ENCODE measurements at places on chromosomes 1 and 21.

DNA sequence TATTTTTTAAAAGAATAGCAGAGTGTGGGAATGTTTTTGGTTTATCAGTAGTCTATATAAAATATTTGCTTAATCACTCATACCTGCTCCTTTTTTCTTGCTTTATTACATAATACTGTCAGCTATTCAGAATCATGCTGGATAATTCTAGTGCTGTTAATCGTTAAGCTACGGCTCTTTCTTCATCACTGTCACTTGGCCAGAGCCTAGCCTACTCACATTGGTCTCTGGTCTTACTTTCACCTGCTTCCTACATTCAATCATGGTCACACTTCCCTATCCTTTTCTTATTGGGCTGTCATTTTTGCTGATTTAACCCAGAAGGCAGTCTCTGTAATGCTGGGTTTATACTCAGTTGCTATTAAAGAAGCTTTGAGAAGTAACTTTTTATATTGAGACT is 2.5 kb downstream of the KLHL20 start:
- peak; percentile 72 for DNase-seq

DNA sequence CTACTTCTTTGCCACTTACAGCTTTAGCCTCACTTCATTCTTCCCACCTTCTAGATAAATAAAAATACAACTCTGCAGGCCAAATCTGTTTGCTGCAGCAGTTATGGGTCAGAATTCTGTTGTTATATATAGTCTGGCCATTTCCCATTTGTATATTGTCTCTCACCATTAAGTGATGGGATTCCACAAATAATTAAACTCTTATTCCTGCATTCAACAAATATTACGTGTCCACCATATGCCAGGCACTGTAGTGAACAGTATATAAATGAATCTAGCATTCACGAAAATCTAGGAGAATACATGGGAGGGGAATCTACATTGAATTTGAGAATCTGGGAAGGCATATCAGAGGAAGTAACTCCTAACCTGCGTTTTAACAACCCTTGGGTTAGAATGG is 5.7 kb upstream of the GLRX2 start:
- no peak for DNase-seq

- no peak for DNase-seq
Observed at GRCh38 chr1:154938604-154939399, 2.3 kb upstream of the PMVK start.

- DNase-seq: no peak
Observed at GRCh38 chr1:2876846-2877245, 75.4 kb upstream of the TTC34 start.

DNA sequence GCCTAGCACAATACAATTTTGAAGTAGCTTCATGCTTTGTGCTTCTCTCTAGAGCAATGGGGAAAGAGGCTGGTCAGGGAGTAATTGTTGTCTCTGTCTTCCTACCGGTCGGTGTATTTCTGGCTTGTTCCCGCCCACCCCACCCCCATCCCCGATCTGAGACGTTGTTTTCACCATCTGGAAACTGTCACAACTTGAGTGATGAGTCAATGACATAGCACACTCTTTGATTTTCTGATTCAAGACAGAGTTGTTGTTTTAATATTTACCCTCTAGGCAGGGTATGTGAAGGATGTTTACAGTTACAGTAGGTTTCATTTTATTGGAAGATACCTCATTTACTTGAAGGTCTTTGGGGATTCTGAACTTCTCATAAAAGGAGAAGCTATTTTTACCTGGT is 7.0 kb downstream of the IL12RB2 start:
- no peak for DNase-seq

- no peak for DNase-seq
Observed at GRCh38 chr1:209597499-209597898, 14.0 kb downstream of the CAMK1G start.

DNA sequence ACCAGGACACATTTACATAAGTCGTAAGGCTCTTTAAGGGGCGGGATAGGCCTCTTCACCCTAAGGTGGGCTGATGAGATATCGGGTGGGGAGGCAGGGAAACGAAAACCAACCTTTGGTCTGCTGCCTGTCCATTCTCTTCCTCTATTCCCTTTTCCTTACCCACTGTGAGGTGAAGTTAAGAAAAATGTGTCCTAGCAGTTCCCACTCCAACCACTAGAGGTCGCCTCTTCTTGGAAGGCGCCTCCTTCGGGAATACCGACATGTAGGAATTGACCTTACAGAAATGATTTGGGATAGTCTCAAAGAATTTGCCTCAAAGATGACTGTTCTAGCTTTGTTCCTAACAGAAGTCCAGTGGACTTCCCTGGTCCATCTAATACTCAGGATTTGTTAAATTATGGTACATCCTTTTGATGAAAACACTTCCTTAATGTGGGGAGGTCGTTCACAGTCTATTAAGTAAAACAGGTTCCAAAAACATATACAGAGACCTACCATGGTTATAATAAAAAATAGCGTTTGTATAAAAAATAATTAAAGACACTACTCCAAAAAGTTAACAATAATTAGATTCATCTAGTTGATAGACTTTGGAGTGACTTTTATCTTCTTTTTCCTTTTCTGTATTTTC is 14.1 kb downstream of the AZIN2 start:
- DNase-seq: peak; percentile 74

DNA sequence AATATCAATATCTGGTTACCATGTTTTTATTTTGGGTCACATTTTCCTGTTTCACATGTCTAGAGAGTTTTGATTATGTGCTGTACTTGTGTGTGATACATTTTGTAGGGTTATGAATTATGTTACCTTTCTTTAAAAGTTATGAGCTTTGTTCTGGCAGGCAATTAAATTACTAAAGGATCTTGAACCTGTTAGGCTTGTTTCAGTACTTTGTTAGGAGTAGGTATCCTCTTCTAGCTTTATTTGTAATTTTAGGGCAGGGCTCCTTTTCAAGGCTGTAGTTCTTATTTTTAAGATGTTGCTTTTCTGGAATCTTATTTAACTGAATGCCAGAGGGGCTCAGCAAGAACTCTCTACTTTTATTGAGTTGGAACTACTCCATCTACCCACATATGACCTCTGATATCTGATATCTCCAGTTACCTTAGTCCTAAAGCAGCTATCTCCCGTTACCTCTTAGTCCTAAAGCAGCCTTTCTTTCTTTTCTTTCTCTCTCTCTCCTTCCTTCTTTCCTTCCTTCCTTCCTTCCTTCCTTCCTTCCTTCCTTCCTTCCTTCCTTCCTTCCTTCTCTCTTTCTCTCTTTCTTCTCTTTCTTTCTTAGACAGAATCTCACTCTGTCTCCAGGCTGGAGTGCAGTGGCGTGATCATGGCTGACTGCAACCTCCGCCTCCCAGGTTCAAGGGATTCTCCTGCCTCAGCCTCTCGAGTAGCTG is 23.8 kb downstream of the KCTD3 start:
- DNase-seq: no peak

DNA sequence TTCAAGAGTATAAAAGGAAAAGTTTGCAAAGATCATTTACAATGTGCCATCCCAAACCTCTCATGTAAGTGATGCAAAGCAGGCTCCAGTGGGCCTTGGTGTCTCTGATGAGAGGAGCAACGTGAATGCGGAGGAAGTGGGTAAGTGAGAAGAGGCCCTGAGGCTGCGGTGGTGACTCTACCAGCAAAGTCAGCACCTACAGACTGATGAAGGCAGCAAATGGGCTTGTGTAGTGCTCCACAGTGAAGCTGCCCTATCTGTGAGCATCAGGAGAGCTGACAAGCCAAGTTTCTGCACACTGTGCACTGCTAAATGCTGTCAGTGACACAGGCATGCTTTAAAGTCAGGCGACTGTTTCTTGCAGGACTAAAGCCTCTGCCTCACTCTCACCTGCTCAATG is 15.6 kb upstream of the RAP1A start:
- DNase-seq: no peak

DNA sequence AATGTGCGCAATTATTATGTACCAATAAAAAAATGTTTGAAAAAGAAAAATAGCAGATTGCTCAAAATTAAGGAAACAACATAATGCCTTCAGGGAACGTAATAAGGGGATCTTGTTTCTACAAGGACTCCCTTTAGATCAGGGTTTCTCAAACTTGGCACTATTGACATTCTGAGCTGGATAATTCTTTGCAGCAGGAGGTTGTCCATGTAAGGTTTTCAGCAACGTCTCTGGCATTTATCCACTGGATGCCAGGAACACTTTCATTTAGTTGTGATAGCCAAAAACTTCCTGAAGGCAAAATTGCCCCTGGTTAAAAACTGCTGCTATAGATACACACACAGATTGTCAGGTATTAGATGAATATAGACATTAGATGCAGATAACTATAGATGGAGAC is 666.7 kb upstream of the ADAMTS5 start:
- DNase-seq: no peak

- DNase-seq: peak; percentile 35
Observed at GRCh38 chr21:42234464-42235241, 15.7 kb downstream of the ABCG1 start.

DNA sequence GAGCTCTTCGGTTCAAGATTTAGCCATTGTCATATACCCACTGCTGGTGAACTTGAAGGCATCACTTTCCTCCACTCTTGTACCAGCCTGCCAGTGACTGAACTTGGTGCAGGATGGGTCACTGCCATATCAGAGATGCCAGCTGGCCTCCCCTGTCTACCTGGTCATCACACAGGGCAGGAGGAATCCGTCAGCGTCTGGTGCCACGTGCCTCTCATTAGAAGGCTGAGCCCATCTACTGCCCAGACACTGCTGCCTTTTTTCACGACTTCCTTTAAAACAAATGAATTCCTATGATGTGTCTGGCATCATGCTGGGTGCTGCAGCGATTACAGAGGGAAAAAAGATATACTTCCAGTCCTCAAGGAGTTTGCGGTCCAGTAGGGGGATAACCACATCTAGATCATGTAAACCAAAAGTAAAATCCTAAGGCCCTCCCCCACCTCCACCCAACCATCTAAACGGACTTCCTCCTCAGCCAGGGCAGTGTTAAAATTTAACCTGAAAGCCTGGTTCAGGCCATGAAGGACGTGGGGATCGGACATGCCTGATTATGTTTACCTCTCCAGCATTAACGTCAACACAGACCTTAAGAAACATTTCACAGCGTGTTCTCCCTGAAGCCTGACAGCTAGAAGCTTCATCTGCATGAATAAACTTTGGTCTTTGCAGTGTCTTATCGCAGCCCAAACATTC is 29.2 kb upstream of the PDE9A start:
- peak; percentile 82 for DNase-seq

DNA sequence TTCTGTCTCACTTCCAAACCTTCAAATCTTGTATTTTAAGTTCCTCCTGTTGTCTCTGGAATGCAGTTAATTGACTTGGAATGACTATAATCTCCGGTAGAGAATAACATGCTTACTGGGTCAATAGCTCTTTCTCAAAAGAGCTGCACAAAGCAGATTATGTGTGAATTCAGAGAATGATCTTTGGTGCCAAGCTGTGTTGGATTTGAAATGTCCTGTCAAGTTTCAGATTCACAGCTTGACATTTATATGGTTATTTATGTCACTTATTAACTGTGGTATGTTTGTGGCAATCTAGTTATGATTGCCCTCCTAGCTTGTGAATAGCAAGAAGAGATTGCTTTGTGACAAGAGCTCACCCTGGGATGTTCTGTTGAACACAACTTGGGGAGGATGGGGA is 128.3 kb upstream of the KCNE2 start:
- no peak for DNase-seq

DNA sequence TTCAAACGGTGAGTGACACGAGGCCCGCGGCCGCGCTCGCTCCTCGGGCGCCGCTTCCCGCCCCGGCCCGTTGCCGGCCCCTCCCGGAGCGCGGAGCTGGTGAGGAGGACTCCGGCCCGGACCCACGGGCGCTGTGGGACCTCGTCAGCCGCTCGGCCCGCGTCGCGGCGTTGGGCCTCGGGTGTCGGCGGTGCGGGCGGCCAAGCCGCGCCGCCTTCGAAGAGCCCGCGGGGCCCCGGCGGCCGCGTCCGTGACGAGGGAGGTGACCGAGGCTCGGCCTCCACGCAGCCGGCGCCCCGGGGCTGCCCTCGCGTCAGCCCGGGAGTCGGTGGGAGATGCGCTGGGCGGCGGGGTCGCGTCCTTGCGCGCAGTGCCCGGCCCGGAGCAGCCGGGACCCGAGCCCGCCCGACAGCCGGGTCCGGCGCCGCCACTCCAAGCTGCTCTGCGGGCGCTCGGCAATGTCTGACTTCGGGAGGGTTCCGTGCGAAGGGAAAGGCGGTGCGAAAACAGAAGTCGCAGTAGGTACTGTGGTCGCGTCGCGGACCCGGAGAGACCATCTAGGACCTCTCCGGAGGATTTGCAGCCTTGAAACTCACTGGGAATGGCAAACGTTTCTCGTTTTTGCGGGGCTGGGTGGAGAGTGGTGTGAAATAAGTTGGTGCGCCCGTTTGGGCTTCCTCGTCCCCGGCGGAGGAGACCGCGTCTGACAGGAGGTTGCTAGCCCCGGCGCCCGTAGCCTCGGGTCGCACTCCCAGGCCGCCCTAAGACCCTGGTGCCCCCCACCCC is 829 bp downstream of the SPEN start:
- DNase-seq: peak; percentile 45

- no peak for DNase-seq
Observed at GRCh38 chr1:183304440-183305107, 113.6 kb downstream of the NMNAT2 start.

- no peak for DNase-seq
Observed at GRCh38 chr1:17965515-17966100, 142.0 kb upstream of the IGSF21 start.

GRCh38 chr1:28449904-28450303 is 55.9 kb upstream of the RCC1 start:
- no peak for DNase-seq

DNA sequence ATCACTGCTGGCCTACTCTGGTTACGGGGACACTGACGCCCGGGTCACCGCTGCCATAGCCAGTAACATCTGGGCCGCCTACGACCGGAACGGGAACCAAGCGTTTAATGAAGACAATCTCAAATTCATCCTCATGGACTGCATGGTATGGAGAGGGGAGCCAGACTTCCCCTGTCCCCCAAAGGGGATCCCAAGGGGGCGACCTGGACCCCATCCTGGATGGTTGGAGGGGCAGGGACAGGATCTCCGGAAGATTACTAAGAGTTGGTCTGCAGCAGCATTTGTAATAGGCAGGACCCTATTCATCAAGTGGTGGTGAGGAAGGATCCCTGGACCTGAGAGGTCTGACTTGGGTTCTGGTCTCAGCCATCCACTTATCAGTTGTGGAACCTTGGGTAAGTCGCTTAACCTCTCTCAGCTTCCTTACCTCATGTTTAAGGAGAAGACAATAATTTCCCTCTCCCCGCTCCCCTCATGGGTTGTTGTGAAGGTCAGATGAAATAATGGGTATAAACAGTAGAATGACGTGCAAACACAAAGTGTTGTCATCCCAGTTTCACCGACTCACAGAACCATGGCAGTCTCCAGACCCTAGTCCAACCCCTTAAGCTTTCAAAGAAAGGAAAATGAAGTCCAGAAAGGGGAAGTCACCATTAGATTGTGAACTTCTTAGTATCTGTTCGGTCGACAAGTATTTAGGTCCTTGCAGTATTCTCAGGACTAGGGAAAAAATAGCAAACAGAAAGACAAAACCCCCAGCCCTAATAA is 883 bp downstream of the LAMTOR2 start:
- no peak for DNase-seq

DNA sequence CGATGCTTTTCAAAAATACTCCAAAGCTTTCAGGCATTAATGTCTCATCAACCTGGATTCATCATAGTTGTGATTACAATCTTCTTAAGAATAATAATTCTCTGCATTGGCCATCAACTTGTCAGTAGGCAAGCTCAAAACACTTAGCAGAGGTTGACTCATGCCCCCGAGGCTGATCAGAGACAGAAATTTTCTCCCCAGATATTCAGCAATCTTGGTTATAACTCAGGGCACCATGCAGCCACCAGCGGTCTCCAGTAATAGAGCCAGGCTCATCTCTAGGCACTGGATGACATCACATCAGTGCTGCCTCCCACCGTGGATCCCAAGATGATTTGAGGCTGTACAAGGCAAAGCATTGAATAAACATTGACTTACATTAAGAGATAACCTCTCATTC is 14.3 kb upstream of the IFFO2 start:
- DNase-seq: no peak

GRCh38 chr1:228174482-228175315 is 9.1 kb downstream of the IBA57 start:
- DNase-seq: no peak

Measured in kidney tubule cell (primary cell).